ENCODE measurements at places on chromosomes 16 and 17. TPM values are rescaled to one million over a fixed set of nuclear protein-coding genes. Genes with fewer than 3 reads are reported as not detected.
A peak's percentile ranks its signal among the peaks of the same experiment; 100 is the strongest.

DNA sequence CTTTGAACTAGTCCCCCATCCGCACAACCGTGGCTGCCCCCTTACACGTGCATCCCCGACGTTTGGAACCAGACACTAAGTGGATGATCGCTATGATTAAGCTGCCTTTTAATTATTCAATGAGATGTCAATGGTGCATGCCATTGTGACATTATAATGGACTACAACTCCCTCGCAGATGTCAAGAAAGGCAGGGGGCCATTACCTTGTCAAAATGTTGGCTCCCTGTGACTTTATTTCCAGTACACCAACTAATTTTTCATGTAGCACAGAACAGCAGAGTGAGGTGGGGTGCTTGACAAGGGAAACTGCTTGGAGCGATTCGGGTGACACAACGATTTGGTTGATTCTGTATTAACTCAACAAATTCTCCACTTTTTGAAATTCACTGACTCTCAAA lies 26.5 kb downstream of the ASIC2 start:
- H3K36me3 ChIP-seq, result no peaks in the 10 kb centered on the region
- DNase-seq, result no peak
- H3K27me3 ChIP-seq, result peaks cover 40% of the 10 kb centered on the region
- H3K27ac ChIP-seq, result no peak overlapping the region

SMPD3 gene
- 1.2 TPM for total RNA-seq

- H3K4me1 ChIP-seq, result no peaks in the 10 kb centered on the region
- no peaks in the 10 kb centered on the region for H3K36me3 ChIP-seq
- H3K27ac ChIP-seq, result no peak overlapping the region
- no peak overlapping the region for H3K4me3 ChIP-seq
- H3K27me3 ChIP-seq, result no peaks in the 10 kb centered on the region
These were observed 203.8 kb upstream of the HSBP1 start for GRCh38 chr16:83603723-83604570.

SLC38A8 gene
- total RNA-seq, result not detected

DNA sequence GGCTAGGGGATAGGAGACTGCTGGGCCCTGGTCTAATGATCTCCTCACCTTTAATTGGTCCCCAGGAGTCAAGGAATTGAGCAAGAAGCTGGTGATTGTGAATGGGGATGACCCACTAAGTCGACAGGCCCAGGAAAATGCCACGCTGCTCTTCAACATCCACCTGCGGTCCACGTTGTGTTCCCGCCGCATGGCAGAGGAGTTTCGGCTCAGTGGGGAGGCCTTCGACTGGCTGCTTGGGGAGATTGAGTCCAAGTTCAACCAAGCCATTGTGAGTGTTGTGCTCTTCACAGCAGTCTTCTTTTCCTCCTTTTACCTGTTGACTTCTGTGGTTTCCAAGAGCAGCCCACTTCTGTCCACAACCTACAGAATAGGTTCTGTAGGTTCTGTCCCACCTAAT lies 19.4 kb downstream of the POLR2A start:
- peaks cover 40% of the 10 kb centered on the region for H3K36me3 ChIP-seq
- DNase-seq, result no peak
- no peaks in the 10 kb centered on the region for H3K4me1 ChIP-seq
- H3K27me3 ChIP-seq, result no peaks in the 10 kb centered on the region
- H3K4me3 ChIP-seq, result no peak overlapping the region

- no peak overlapping the region for H3K27ac ChIP-seq
- no peaks in the 10 kb centered on the region for H3K4me1 ChIP-seq
- H3K27me3 ChIP-seq, result no peaks in the 10 kb centered on the region
- H3K36me3 ChIP-seq, result peaks cover 8% of the 10 kb centered on the region
These were observed 70.7 kb downstream of the OMG start for GRCh38 chr17:31226373-31226772.

- peaks cover 80% of the 10 kb centered on the region for H3K27me3 ChIP-seq
- H3K4me1 ChIP-seq, result no peaks in the 10 kb centered on the region
- H3K36me3 ChIP-seq, result no peaks in the 10 kb centered on the region
- no peak overlapping the region for H3K4me3 ChIP-seq
- no peak overlapping the region for H3K27ac ChIP-seq
These were observed 29.5 kb upstream of the GSE1 start for GRCh38 chr16:85583491-85584181.

DNA sequence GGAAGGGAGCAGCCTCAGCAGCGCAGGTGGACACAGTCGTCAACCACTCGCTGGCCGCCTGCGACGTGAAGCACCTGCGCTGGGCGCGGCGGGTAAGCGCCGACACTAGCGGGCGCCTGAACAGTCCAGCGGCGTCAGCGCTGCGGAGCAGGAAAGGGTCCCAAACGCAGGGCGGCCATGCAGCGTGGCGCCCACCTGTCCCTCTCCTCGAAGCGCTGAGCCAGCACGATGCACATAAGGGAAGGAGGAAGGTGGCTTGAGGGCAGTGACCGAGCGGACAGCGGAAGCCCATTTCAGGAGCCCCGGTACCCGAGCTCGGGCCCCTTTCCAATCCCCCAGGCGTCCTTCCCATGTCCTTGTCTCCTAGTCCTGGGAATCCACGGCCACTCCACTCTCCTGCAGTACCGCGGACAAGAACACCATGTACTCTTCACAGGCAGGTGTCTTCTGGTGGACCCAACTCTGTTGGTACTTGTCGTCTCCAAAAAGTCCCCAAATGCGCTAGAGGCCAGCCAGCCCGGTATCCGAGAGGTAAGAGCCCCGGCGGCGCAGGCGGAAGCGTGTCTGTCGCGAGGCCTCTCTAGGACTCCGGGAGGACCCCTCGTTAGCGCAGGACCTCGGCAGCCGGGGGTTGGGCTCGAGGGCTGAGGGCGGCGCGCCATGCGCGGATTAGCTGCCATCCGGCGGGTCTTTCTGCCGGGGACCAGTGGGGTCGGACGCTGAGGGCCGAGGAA lies 14.4 kb downstream of the ZNF232 start:
- peaks cover 4% of the 10 kb centered on the region for H3K36me3 ChIP-seq
- DNase-seq, result no peak
- no peaks in the 10 kb centered on the region for H3K27me3 ChIP-seq
- H3K4me3 ChIP-seq, result no peak overlapping the region

DNA sequence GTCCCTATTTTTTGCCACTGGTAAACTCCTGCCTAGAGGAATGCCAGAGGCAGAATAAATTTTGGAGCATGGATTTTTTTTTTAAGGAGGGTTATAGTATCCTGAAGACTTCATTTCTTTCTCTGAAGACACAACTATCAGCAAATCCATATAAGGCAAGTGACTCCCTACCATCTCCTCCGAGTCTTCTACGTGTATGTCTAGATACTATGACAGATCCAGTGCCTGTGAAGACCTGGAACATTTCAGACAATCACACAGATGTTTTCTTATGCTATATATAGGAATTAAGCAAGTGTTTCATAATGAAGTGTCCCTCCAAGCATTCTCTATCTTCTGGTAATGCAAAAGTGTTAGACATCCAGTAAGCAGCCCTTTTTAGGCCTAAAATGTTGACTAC lies 255.5 kb upstream of the TBX2 start:
- no peak overlapping the region for H3K4me3 ChIP-seq
- H3K4me1 ChIP-seq, result peaks cover 15% of the 10 kb centered on the region

DNA sequence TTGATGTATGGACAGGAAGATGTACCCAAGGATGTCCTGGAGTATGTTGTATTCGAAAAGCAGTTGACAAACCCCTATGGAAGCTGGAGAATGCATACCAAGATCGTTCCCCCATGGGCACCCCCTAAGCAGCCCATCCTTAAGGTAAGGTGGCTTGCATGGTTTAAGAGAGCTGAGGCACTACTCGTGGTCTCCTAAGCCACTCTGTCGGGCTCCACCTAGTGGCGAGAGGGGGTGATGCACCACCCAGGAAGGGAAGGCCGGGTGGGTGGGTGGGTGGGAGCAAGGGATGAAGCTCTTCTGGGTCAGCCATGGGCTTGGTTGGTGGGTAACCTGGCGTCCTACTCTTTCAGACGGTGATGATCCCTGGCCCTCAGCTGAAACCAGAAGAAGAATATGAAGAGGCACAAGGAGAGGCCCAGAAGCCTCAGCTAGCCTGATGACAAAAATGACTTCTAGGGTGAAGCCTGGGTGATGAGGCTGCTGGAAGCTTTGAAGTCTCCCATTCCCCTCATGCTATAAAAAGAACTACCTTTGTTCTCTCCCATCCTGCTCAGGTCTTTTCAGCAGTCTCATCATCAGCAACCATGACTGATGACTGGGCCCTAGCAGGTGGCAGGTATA lies 21.5 kb downstream of the GPR179 start:
- no peak overlapping the region for H3K4me3 ChIP-seq
- no peaks in the 10 kb centered on the region for H3K27me3 ChIP-seq
- peaks cover 52% of the 10 kb centered on the region for H3K36me3 ChIP-seq

DNA sequence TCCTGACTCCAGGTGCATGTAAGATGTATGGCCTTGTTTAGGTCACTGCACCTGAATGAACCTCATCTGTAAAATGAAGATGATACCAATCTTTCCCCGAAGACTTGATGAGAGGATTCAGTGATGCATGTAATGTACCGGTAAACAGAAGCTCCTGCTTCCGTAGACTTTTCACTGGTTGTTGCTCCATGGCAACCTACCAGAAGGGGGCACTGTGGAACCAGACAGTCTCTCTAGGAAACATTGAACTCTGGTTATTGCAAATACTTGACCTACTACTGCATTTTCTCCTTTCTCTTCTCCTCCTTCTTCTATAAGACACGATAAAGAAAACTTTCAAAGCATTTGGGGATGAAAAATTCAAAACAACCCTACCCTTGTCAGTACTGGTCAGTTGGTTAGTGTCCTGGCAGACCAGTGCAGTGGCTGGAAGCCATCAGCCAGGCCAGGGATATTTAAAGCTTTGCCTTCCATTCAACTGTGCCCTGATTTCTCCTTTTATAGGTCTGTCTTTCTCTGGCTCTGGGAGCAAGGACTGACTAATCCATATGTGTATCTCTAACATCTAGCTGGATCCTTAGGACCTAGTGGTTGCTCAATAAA lies 667.4 kb upstream of the SALL1 start:
- no peak overlapping the region for H3K4me3 ChIP-seq
- H3K4me1 ChIP-seq, result peaks cover 24% of the 10 kb centered on the region
- H3K36me3 ChIP-seq, result no peaks in the 10 kb centered on the region
- no peak overlapping the region for H3K27ac ChIP-seq
- DNase-seq, result peak; percentile 84

- no peaks in the 10 kb centered on the region for H3K4me1 ChIP-seq
- no peaks in the 10 kb centered on the region for H3K27me3 ChIP-seq
- no peak for DNase-seq
These were observed 205.4 kb downstream of the ANKFN1 start for GRCh38 chr17:56358651-56359050.

- no peaks in the 10 kb centered on the region for H3K36me3 ChIP-seq
- no peak overlapping the region for H3K27ac ChIP-seq
- no peaks in the 10 kb centered on the region for H3K4me1 ChIP-seq
- no peak for DNase-seq
- H3K27me3 ChIP-seq, result peaks cover 26% of the 10 kb centered on the region
- H3K4me3 ChIP-seq, result no peak overlapping the region
These were observed 7.1 kb upstream of the CMTM4 start for GRCh38 chr16:66703406-66704215.
